ENCODE measurements at places on chromosomes 12 and 14. TPM values are rescaled to one million over a fixed set of nuclear protein-coding genes. Genes with fewer than 3 reads are reported as not detected.

GRCh38 chr12:31849090-31849687 lies 110.0 kb upstream of the RESF1 start:
- no peak for DNase-seq

DNA sequence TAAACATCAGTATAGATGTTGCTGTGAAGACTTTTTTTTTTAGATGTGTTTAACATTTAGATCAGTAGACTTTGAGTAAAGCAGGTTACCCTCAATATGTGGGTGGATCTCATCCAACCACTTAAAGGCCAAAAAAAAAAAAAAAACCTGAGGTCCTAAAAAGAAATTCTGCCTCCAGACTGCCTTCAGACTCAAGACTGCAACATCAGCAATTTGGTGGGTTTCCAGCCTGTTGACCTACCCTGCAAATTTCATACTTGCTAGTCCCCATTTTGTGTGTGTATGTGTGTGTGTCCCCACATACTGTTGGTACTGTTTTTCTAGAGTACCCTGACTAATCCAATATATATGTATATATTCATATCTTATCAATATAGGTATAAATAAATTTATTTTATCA lies 55.6 kb downstream of the OSBPL8 start:
- DNase-seq = no peak

- no peak for DNase-seq
Measured at GRCh38 chr14:35806006-35806907, 2.8 kb downstream of the RALGAPA1 start.

OR6C2 gene
- total RNA-seq = not detected

HOXC5 gene
- total RNA-seq = not detected
